ENCODE measurements at places on chromosomes 1 and 21. TPM values are rescaled to one million over a fixed set of nuclear protein-coding genes. Genes with fewer than 3 reads are reported as not detected.

FAM177B gene
- total RNA-seq, result not detected

B3GALT2 gene
- total RNA-seq, result 1.5 TPM

CDC20 gene
- 134 TPM for total RNA-seq

SPRR2E gene
- total RNA-seq, result not detected

LCE1C gene
- total RNA-seq, result not detected

GMEB1 gene
- 7.5 TPM for total RNA-seq

RAB25 gene
- 1.6 TPM for total RNA-seq

OR6K3 gene
- not detected for total RNA-seq

TMEM82 gene
- 0.51 TPM for total RNA-seq

PDC gene
- total RNA-seq, result not detected

NFASC gene
- 0.63 TPM for total RNA-seq

PRELP gene
- not detected for total RNA-seq

ERICH3 gene
- 0.14 TPM for total RNA-seq

TRIM46 gene
- total RNA-seq, result 5.4 TPM

SESN2 gene
- 22.3 TPM for total RNA-seq

RUNX3 gene
- not detected for total RNA-seq

SLAMF7 gene
- not detected for total RNA-seq

ELK4 gene
- 13.0 TPM for total RNA-seq
